ENCODE measurements at places on chromosomes 7 and 10.

- DNase-seq: peak; percentile 85
Observed at GRCh38 chr10:22436893-22437619, 91.8 kb downstream of the SPAG6 start.

- no peak for DNase-seq
Observed at GRCh38 chr7:7256731-7257274, 74.5 kb downstream of the C1GALT1 start.

DNA sequence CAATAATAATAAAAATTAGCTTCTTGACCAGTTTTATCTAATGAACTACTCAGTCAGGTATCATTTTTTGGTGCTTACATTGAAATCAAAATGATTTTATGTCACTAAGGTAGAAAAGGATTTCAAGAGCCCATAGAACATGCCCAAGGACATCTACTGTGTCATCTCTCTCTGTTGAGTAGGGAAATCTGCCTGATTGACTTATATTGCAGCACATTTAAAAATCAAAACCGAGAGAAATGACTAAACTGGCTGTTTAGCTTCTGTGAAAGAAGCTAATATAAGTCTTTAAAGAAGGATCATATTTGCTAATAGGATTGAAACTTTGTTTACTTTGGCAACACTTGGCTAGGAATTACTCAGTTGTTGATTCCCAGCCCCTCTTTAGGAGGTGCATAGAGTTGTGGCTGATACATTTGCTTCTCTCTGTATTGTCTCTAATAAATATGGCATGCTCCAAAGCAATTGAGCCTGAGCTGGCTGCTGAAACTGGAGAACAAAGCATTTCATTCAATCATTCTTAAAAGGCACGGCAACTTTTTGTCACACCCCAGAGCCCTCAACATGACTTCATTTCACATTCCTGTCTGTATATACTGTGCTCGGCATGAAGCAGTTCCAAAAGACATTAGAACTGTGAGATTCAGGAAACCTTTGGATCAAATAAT, 1096.9 kb upstream of the POT1 start:
- DNase-seq: no peak

- no peak for DNase-seq
Observed at GRCh38 chr7:117621075-117621618, 141.3 kb downstream of the CFTR start.

GRCh38 chr7:127891144-127891543, 140.1 kb downstream of the LRRC4 start:
- no peak for DNase-seq

- no peak for DNase-seq
Observed at GRCh38 chr10:77160679-77161078, 476.9 kb downstream of the KCNMA1 start.

GRCh38 chr7:28137463-28137862, 43.1 kb downstream of the JAZF1 start:
- no peak for DNase-seq

GRCh38 chr7:11779864-11780674, 51.9 kb downstream of the THSD7A start:
- DNase-seq: no peak

GRCh38 chr7:134554417-134554966, 5.6 kb downstream of the AKR1B15 start:
- no peak for DNase-seq

GRCh38 chr10:83539528-83540308, 599.6 kb upstream of the GHITM start:
- DNase-seq: no peak

DNA sequence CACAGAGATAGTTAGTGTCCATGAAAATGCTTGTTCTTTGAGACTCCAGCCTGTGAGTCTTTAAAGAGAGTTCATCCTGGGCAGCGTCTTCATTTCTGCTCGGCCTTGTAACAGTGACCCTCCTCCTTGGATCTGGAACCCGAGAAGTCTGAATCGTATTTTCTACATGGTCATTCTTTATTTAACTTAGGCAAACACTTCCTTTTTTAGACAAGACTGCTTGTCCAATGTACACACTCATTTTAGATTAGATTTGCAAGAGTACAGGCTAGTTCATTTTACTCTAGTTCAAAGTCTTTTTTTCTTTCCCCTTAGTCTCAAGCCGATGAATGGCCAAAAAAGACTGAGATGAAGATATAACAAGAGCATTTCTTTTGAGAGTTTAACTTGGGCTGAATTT, 133.5 kb downstream of the CHN2 start:
- no peak for DNase-seq

- DNase-seq: no peak
Observed at GRCh38 chr7:98840722-98841121, 29.1 kb downstream of the TMEM130 start.

DNA sequence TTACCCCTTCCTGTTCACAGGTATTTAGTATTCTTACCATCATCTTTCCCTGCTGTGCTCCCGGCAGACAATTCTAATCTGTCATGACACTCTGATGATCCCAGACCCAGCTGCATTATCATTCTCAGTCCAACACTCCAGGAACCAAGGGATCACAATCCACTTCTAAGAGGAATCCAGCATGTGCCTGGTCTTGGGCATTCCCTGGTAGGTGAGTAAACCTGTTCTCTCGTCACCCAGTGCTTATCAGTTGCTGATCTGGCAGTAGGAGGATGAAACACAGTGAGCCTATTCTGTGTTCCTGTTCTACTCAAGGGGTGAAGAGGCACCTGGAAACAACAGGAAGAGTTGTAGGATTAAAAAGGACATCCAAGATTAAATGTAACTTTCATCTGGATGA, 1.3 kb upstream of the DMBT1 start:
- DNase-seq: no peak

DNA sequence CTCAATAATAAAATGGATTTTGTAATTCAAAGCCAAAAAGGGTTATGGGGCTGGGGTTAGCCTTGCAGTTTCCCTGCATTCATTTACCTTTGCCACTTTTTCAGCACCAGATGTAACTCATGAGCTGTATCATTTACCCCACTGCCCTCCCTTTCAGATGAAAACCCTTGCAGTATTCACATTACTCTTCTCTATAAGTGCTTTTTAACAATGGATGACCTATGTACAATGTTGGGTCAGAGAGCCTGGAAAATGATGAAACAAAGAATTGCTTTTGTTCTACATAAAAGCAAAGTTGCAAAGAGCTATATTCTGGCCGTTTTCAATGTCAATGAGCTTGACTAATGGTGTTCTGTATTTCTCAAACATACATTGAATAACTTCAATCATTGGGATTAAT, 189.7 kb downstream of the TMEM26 start:
- no peak for DNase-seq

- no peak for DNase-seq
Observed at GRCh38 chr7:139708541-139708940, 69.3 kb downstream of the HIPK2 start.

- DNase-seq: no peak
Observed at GRCh38 chr10:1762076-1762475, 24.8 kb upstream of the ADARB2 start.

DNA sequence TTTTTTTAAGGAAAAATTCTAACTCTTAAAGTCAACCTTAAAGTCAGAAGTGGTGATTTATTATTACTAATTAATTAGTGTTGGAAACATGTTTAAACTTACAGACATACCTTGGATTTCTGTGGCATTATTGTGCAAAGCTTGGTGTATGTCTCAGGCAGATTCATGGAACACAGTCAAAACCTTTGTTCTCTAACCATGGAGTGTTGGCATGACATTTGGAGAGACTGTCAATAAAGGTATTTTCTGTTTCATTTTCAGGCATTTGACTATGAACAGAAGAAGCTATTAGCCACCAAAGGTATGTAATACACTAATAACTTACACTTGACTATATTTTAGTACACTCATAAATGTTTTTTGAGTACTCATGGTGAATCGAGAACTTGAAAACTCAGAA, 293.7 kb downstream of the BICC1 start:
- DNase-seq: no peak

DNA sequence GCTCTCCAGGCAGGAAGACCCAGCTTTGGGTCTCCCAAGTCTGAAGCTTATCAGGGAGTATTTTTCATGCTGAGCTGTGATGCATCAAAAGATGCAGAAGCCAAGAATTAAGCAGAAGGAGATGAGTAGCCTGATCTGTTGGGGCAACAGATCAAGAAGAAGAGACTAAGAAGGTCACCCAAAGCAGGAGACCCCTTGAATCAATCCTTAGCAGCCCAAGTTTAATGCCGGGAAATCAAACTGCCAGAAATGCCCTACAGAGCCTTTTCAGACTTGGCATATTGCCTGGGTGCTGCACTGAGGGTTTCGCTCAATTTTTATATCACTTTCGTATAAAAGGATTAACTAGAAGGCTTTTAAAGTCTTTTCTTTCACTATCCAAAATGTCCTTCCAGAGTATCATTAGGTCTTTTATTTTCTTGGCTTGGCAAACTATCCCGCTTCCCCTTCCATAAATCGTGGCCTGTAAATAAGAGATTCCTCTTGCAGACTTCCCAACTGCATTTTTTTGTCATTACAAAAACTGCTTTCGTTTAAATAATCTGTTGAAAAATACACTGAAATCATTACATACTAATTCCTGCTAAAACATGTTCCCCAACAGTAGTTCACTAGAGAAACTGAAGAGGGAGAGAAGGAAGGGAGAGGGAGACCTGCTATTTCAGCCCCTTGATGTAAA, 49.0 kb upstream of the STK17A start:
- no peak for DNase-seq
